Occipital lobe (tissue), 3 donors: ENCODE measurements at places on chromosomes 7 and 10.

DNA sequence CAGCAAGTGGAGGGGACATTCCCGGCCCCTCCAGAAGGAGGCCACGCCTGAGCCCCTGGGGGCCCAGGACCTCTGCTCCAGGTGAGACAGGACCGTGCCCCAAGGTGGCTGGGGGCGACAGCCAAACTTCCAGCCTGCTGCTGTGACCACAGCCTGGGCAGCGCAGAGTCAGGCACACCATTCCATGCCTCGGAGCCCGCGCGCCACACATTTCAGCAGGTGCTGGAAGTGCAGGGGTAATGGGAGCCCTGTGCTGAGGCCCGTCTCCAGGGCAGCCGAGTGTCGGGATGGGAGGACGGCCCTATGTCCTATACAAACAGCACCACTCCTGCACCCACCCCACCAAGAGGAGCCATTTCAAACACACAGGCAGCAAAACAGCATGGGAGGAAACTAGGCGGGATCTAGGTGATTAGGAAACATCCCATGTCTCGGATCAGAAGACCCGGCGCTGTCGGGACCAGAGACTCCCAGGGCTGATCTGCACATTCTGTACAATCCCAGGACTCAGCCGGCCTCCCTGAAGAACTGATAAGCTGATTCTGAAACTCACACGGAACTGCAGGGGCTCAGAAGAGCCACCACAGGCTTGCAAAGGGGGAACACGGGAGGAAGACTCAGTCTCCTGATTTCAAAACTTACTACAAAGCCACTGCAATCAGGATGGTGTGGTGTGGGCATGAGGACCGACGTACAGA, 272.3 kb downstream of the ELFN1 start:
- DNase-seq, result no peak

GRCh38 chr7:137882261-137882668, 35.5 kb upstream of the DGKI start:
- DNase-seq, result peak; percentile 14

- no peak for DNase-seq
These were observed 1015.2 kb upstream of the PHF14 start for GRCh38 chr7:9958486-9958885.

DNA sequence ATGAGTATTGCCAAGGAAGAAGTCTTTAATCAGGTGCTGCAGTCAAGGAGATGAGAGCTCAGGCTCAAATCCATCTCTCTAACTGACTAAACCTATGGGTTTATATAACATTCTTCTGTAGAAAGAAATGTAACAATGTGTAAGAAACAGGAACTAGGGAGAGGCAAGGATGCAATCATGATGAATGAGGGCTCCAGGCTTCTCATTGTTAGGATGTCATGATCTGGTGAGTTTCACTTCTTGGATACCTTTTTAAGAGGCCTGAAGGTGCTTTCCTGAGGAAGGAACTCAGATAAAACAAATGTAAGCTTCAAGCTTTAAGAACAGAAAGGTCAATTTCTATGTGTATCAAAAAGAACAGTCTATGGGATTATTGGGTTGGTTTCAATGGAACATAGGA, 30.8 kb upstream of the SCIN start:
- no peak for DNase-seq

- DNase-seq, result no peak
These were observed 202.6 kb upstream of the STEAP4 start for GRCh38 chr7:88509341-88509740.

DNA sequence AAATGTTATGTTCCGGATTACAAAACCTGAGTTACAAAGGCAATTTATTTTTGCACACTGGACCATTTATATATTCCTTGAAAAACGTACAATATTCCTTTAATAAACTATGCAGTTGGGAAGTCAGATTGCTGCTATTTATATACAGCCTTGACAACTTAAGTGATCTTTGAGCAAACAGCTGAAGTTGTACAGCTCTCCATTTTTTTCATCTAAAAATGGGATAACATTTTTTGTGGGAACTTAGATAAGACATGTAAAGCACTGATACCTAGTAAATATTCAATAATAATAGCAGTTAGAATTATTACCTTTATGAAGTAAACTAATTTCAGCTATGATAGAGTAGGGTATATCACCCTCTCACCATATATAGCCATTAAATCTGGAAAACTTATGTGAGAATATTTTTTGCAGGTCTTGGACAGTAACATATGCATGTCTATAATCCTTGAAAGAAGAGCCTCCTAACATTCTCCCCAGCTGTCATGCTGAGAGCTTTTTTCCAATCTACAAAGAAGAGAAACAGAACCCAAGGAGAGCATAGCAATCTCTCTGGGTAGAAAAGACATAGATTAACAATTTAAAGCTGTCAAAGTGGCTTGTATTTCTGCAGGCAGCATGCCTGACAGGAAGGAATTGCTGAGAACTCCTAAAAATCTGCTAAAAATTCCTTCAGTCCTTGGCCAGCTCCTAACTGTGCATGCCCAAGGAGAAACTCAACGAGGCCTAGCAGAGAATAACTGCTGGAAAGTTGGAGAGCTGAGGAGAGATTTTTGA, 326.0 kb downstream of the CRPPA start:
- DNase-seq, result no peak

DNA sequence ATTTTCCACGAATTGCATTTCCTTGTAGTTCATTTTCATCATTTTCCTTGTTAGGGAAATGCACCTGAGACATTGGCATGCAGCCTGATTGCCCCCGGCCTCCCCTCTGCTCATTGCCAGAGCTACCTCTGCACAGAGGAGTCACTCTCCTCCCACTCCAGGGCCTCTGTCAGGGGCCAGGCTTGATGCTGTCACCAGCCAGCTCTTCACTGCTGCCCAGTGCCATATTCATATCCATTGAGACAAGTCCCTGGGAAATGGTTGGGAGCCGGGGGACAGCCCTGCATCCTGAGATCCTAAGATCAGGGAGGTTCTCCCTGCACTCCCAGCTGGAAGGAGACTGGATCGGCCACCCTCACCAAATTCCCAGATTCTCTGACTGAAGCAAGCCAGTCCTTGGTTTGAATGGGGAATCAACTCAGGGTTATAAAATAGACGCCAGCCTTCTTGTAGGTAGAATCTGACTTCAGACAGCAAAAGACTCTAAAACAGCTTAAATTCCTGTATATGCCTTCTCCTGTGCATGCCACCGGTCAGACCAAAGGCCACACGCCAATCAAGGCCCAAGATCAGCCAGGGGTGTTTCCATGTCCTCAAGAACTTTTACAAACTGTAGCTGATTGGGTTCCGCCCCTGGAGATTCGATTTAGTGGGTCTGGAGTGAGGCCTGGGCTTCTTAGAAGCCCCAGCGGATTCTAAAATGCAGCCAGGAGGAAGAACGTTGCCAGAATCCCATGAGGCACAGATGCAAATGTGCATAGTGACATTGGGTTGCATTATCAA, 86.5 kb downstream of the PARP12 start:
- DNase-seq, result no peak

- DNase-seq, result no peak
These were observed 18.0 kb upstream of the ZNF488 start for GRCh38 chr10:47401874-47402640.

GRCh38 chr7:12851142-12851541, 163.7 kb downstream of the ARL4A start:
- DNase-seq, result no peak

- DNase-seq, result no peak
These were observed 160.8 kb downstream of the TFEC start for GRCh38 chr7:115869801-115870200.

DNA sequence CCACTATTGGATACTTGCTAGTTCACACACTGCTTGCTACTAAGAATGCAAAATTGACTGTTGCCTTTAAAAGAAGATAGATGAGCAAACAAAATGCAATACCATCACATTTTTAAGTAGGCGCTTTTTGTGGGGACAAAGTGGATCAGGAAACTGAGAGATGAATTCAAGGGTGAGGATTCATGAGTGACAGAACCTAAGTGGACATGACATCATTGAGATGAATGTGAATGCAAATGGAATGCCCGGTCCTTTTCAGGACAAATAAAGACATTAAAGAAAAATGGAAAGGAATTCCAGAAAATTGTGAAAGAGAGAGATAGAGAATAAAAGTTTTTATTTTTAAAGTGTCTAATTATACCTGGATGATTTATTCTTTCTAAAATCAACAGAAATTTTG, 106.3 kb upstream of the AKR1E2 start:
- no peak for DNase-seq

DNA sequence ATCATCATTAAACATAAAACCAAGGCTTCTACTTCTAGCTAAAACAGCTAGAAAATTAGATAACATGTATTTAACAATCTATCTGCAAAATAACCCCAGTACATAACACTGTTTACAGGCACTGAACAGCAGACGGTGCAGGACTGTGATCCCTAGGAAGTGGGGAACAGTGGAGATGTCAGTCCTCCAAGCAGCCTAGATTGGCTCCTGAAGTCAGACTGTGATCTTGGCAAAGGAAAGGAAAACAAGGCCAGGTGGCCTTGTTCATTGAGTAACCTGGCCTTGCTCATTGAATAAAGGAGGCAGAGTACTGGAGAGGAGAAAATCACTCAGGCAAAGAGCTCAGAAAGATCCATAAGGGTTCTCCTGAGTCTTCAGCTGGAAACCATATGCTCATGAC, 77.7 kb upstream of the DIP2C start:
- DNase-seq, result no peak

GRCh38 chr10:33734393-33735155, 400.1 kb upstream of the NRP1 start:
- DNase-seq, result no peak

DNA sequence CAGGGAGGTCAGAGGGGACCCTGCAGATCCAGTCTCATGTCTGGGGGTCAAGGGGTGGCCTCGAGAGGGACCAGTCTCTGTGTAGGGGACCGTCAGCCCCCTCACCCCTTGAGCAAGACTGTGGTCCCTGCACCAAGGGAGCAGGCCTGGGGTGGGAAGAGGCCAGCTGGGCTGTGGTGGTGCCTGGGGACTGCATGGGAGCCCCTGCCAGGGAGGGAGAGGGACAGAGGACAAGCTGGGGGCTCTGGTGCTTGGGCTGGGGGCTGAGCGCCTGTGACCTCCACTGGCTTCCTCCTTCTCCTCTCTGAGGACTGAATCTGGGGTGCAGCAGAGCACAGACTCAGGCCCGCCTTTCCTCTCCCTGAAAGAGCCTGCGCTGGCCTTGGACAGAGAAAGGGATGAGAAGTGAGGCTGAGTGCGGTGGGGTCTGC, 771 bp upstream of the PILRB start:
- DNase-seq, result no peak

DNA sequence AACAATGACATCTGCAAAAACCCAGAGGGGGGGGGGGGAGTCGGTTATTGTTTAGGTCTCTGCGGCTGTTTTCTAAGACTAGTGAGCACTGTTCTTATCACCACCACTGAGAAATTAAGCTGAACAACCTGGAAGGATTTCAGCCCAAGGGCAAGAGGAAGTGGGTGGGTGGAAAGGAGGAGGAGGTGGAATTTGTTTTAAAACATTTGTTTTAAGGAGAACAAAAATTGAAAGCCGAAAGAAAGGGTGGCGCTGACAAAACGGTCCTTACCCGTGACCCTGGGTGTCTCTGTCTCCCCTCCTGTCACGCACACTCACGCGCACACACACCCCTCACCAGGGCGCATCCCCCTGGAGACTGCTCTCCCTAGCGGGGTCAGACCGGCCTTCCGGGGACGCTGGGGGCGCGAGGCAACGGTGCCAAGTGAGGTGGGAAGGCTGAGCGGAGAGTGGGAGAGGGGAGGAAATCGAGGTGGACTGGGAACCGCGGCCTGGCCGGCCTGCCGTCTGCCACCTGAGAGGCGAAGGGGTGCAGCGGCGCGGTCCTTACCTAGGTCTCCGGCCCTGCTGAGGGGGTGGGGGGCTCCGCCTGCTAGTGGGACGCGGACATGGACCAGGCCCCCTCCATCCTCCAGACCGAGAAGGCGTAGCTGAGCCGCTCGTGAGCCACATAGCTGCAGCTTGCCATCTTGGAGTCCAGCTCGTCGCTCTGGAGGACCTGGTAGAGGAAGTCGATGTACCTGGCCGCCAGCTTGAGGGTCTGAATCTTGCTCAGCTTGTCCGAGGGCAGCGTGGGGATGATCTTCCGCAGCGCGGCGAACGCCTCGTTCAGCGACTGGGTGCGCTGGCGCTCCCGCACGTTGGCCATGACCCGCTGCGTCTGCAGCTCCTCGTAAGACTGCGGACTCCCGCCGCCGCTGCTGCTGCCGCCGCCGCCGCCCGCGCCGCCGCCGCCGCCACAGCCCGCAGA, 1.0 kb downstream of the TWIST1 start:
- DNase-seq, result no peak

- DNase-seq, result no peak
These were observed 180.0 kb downstream of the TNS3 start for GRCh38 chr7:47401611-47402570.

DNA sequence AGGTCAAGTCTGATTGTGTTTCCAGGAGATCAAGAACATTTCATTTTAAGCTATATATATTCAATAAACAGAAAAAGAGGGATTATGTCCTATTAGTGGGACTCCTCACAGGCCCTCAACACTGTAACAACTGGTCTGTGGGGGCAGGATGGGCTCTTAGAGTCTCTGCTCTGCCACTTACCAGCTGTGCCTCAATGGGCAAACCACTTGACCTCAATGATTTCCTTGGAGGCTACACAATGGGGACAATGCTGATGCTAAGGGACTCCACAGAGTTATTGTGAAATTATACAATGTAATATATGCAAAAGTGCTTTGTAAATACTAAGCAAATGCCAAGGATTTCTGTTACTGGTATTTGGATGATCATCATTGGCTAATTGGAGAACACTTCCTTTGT, 33.2 kb upstream of the MXI1 start:
- DNase-seq, result no peak

- DNase-seq, result no peak
These were observed 80.9 kb downstream of the ABLIM1 start for GRCh38 chr10:114577133-114577532.

- no peak for DNase-seq
These were observed 156.6 kb downstream of the ADRA2A start for GRCh38 chr10:111233439-111233838.

- DNase-seq, result no peak
These were observed 10.0 kb upstream of the GTF2IRD1 start for GRCh38 chr7:74443543-74444247.

- DNase-seq, result no peak
These were observed 482.4 kb upstream of the SEMA3D start for GRCh38 chr7:85669225-85669624.

DNA sequence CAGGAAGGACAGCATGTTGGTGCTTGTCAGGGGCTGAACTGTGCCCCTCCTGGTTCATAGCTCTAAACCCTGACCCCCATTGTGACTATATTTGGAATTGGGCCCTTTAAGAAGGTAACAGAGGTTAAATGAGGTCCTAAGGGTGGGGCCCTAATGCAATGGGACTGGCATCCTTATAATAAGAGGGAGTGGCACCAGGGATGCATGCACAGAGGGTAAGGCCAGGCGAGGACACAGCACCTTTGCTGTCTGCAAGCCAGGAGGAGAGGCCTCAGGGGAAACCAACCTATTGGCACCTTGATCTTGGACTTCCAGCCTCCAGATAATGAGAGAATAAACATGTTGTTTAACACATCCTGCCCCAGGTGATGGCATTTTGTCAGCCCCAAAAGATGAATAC, 61.3 kb upstream of the EBF3 start:
- no peak for DNase-seq
